ENCODE measurements at places on chromosomes 2 and 18. TPM values are rescaled to one million over a fixed set of nuclear protein-coding genes. Genes with fewer than 3 reads are reported as not detected.

TRIM43 gene
- not detected for total RNA-seq

FAM117B gene
- total RNA-seq: 1.9 TPM

ABCG5 gene
- total RNA-seq: not detected

GEN1 gene
- 11.4 TPM for total RNA-seq

PAX3 gene
- total RNA-seq: not detected

RIT2 gene
- not detected for total RNA-seq

Data from epithelial cell of umbilical artery (primary cell).